ENCODE measurements at places on chromosomes 1 and 21.

GRCh38 chr1:24849672-24850295, 80.3 kb downstream of the RUNX3 start:
- no peak for DNase-seq

DNA sequence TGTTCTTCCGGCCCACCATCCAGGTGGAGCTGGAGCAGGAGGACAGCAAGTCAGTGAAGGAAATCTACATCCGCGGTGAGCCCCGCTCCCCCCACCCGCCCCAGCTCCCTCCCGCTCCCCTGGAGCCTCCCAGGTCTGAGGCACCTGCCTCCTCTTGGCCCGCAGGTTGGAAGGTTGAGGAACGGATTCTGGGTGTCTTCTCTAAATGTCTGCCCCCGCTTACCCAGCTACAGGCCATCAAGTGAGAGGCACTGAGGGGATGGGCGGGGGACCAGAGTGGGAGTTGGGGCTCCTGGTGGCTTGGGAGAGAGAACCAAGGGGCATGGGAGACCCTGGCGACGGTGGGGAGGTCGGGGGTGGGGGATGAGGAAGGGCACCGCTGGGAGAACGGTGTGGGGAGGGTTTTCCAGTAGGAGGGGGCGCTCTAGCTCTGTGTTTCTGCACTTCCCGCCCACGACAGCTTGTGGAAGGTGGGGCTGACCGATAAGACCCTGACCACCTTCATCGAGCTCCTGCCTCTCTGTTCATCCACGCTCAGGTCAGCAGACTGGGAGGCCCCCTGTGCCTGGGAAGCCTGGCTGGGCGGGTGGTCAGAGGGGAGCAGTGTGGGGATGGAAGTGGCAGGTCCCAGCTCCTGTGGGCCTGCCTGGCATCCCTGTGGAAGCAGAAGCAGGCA, 4.2 kb downstream of the LRRC71 start:
- DNase-seq = no peak

DNA sequence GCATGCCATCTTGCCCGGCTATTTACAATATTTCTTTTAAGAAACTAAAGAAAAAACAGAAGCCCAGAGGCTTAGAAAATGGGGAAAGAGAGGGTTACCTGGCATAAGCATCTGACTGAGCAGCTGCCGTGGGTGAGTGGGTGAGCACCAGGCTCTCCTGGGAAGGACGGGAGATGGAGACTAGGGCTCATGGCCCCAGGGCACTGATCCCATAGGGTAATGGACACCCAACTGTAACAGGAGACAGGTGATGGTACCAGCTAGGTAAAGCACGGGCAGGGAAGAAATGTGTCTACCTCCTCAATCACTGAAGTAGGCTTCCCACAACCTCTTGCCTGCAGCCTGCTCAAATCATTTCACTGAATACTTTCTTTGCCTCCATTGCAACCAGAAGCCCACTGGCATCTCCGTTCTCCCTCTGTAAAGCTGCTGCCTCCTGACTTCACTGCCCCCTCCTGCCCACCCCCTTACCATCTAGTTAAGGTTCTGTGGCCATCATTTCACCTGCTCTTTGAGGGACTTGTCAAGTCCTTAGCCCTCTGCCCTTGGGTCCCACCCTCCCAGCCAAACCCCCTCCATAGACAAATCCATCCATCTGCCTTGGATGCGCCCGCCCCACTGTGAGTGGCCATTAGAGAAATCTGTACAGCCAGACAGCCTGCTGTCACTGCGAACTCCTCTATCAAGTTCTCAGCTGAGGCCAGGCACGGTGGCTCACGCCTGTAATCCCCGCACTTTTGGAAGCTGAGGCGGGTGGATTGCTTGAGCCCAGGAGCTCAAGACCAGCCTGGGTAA, 6.2 kb downstream of the TMEM125 start:
- no peak for DNase-seq

DNA sequence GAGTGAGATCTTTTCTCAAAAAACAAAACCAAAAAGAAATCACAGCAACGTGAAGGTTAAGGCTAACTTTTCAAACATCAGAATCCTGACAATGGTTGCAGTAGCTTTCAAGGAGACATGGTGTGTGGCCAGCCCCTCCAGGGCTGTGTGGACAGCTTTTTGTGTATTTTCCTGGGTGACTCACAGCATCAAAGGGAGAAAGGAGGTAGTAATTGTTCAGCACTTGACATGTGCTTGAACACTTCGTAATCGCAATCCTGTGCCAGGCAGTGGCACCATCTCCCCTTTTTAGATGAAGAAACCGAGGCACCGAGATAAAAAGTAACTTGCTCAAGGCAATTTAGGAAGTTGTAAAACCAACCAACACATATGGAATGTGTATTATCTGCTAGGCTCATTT, 10.3 kb downstream of the NBL1 start:
- DNase-seq = no peak
